ENCODE measurements at places on chromosomes 6 and 20.

GRCh38 chr6:168280020-168280898 lies 39.3 kb downstream of the DACT2 start:
- DNase-seq = no peak

- no peak for DNase-seq
Observed at GRCh38 chr20:52859156-52859876, 112.8 kb upstream of the TSHZ2 start.

DNA sequence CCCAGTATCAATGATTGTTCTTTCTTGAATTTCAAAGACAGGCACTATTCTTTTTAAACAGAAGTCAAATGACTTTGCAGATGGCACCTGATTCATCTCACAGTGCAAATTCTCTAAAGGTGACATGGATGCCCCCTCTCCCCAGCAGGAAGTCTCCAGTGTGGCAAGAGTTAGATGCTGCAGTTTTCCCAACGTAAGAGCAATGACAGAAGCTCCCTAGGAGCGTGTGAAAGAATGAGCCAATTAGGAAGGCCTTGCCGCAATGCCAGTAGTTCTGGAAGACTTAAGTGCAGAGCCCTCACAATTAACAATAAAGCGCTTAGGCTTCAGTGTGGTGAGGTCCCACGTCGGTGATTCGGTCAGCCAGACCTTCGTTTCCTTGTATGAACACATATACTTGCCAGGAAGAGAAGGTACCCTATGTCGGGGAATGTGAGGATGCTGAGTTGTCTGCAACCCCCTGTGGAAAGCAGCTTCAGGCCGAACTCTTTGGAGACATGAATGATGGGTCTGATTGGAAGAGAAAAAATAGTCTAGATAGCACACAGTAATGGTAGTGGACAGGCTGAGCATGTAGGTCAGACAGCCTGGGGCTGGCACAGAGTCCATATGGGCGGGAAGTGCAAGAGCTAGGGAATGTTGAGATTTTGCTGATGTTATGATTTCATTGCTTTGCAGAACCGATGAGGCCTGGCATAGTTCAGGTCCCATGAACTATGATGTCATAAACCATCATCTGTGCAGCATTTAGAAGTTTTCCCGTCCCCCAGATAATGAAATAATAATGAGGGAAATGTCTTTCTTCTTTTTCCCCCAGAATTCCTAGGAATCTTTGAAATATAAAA lies 132.6 kb downstream of the PHACTR1 start:
- no peak for DNase-seq

DNA sequence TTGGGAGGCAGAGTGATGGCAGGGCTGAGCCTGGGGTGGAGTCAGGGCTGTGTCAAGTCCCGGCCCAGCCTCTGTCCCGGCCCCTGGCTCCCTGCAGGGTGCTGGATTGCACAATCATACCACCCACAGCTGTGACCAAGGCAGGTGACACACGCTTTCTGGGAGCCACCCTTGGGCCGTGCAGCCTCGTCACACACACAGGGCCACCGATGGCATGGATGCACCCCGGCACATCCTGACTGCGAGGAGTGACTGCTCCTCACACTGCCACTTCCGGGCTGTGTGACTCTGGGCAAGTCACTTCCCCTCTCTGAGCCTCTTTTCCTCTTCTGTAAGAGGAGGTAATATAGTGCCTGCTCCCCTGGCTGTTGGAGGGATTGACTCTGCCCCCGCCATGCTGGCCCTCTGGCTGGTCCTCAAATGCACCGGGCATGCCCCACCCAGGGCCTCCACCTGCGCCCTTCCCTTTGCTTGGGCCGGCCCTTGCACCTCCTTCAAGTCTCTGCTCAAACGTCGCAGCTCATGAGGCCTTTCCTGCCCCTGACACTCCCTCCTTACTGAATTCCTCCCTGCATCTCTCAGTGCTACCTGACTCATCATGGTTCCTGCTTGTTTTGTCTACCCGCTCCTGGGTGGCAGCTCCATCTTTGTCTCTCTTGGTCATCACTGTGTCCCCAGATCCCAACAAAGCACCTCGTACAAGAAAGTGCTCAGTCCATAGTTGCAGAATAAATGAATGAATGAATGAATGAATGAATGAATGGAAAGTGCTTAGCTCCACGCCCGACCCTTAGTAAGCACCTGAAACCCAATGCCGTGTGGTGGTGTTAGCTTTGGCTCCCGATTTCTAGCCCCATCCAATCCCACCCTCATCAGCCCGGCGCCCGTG lies 93.5 kb downstream of the CEBPB start:
- DNase-seq = no peak

- DNase-seq = no peak
Observed at GRCh38 chr20:57866250-57867106, 156.7 kb upstream of the PMEPA1 start.

DNA sequence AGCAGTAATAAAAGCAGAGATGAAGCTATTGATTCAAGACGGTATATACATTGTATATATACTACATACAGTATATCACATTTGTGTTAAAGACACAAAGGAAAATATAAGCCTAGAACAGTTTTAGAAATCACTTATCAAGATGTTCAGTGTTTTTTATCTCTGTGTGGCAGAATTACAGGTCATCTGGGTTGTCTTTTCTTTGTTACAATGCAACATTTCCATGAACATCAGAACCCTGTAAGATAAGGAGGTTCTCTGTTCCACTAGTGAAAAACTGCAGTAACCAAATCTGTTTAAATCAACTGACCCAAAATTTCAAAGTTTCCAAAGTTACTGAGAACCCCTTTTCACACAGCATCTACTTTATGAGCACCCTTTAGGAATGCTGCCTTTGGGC lies 42.2 kb downstream of the B4GALT5 start:
- DNase-seq = no peak

GRCh38 chr6:100877851-100878250 lies 3.3 kb downstream of the ASCC3 start:
- no peak for DNase-seq

GRCh38 chr6:109139109-109139508 lies 43.8 kb downstream of the CEP57L1 start:
- no peak for DNase-seq

- DNase-seq = no peak
Observed at GRCh38 chr6:156773935-156774852, 3.0 kb upstream of the ARID1B start.

Data from NCI-H1694 (cell line).